ENCODE measurements at places on chromosomes 7 and 10.

DNA sequence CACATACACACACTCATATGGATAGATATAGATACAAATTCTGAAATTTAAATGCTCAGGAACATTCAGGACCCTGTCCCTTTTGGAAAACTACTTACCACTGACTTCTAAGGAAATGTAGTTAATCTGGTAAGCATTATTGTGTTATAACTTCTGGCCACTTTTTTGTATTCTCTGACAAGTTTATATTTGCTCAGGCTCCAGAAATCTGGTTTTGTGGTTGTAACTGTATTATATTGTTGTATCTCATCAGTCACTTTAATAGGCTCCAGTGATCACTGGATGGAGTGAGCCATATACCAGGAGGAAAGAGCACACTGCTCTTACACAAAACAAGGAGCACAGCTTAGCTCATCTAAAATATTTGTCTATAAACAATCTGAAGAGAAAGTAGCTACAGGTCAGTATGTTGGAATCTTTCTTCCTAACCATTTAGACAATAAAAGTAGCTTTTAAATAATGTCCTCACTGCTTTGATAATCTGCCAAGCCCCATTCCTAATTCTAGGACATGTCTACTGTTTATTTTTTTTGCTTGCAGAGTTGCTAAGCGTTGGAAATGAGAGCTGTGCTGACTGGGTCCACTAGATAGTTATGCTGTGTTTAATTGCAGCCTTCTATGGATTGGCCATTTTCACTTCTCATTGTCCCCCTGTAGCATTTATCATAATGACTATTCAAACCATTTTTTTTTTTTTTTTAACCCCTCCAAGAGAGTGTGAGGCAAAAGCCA lies 43.8 kb downstream of the SMNDC1 start:
- no peak for DNase-seq

DNA sequence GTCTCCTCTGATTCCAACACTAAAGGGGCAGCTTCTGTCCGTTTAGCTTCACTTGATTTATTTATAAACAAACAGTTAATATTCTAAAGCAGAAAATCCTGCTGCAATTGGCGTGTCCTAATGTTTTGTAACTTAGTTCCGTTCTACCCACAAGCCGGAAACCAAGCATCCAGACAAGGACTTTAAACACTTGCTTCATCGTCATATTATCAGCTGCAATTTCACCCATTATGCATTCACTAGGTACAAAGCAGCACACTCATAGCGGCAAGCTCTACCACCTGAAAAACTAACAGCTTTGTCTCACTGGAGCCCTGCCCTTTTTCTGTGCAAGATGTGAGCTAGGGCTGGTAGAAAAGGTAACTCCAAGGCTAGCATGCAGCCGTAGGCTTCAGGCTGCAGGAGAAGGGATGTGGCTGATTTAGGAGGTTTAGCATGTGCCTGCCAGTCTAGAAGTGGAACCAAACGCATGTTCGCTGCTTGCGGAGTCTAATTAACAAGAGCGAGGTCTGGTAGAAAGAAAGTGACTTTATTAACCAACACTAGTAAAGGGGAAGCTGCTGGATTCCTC lies 43.7 kb upstream of the BPGM start:
- no peak for DNase-seq

DNA sequence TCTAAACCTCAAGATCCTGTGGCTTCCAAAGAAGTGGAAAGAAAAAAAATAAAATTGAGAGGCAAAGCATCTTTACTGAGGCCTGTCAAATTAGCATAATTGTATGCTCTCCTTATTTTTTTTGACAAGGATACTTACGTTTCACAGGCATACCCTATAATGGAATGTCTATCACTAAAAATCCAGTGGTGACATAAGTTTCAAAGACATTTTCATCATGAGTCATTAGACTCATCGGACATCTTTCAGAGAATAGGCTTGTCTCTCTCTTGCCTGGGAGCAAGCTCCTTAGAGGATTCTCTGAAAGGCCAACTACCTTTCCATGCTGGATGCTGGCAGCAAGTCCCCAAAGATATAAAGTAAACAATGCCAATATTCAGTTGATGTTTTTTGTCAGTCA lies 380.7 kb upstream of the STEAP1 start:
- no peak for DNase-seq

GRCh38 chr7:101237206-101238067 lies at the start of gene CLDN15:
Gene CLDN15, minus strand, starts transcription at chr7:101237802. Its CDS starts 221 bp downstream, at chr7:101237581.
- DNase-seq = no peak

All from mammary epithelial cell (primary cell).